Colonic mucosa (tissue), 4 donors: ENCODE measurements at places on chromosomes 11 and 22.

DNA sequence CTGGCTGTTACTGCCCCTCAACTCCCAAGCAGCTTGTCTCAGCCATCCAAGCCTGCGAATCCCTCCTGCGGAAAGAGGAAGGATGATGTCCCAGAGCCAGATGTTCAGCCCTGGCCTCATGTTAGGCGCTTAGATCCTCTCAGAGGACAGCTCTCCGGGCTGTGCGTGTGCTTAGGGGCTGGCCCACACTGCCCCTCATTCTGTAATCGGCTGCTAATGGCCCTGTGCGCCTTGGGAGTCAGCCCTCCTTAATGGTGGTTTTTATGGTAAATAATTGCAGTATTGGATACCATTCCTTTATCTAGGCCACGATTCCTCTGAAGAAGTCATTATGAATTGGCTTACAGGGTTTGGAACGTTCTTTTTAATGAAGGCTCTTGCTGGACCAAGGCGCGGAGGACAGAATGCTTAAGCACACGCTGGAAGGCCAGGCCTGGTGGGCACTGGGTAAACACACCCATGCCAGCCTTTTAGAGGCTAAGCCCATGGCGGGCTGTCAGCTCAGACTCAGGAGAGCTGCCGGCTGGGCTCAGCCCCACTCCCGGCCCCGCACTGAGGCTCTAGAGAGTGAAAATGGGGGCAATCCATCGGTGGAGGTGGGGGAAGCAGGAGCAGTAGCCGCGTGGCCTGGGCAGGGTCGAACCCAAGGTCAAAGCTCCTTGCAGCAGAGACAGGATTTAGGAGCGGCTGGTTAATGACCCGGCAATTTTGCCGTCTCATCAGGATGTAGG is 1157.5 kb downstream of the BRD1 start:
- DNase-seq: no peak

DNA sequence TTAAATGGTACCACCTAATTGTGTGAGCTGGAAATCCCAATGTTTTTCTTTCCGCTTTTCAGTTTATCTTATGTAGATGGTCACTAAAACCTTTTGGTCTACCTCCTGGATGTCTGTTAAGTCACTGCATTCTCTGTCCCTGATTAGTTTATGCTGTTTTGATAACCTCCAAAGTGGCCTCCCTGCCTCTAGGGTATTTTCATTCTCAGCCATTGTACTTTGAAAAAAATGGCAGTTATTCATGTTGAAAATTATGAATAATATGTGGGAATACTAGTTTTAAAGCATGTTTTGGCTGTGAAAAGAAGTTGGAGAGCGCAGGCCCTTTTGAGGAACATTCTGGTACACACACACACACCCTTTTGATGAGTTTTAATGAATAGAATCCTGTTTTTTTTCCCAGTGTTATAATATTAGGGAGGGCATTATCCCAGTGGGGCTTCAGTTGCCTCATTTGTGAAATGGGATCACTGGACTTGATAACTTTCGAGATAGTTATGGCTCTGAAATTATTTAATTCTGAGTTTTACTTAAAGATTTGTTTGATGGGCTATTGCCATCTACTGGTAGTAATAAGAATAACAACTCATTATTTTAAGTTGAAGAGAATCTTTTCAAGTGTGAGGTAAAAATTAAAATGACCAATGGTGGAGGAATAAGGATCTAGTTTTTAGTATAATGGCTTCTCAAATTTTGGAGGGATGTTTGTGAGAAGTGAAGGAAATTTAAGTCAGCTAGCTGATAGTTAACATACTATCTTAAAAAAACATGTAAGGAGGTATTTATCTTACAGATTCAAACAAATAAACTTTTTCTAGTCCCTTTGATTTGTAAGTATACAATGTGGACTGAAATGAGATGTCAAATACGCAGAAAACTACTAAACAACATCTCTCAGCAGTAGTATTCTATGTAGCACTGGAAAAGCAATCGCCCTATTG is 3.9 kb downstream of the FDX1 start:
- DNase-seq: no peak

DNA sequence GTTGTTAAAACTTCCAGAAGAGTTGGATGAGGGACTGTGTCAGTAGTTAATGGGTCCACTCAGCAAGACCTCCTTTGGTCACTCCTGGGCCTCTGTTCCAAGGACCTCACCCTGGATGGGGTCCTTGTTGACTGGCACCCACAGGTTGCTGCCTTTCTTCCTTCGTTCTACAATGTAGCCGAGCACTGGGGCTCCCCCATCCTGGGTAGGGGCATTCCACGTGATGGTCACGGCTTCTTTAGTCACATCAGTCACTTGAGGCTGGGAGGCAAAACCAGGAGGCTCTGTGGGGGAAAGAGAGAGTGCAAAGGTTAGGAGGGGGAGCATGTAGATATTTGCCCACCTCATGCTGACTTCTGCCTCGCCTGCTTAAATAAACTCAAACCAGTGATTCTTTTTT is 12.0 kb downstream of the TMEM86A start:
- no peak for DNase-seq

DNA sequence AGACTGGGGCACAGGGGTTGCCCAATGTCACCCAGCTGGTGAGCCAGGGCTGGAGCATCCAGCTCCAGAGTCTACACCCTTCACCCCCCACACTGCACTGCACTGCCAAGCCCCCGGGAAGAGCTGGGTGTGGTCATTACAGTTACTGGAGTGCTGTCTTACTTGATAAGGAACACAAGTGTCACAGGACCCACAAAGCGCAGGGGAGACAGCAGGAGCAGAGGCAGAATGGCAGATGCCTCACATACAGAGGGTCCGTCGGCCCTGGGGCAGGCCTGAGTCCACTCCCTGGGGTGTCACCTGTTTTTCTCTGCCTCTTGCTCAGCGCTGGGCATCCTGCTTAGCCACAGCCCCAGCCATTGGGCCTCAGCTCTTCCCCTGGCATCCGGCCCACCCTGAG is 7.7 kb downstream of the IL2RB start:
- no peak for DNase-seq

GRCh38 chr11:123194337-123195187 is 486 bp downstream of the CLMP start:
- DNase-seq: no peak

- DNase-seq: no peak
Observed at GRCh38 chr11:123408619-123409455, 21.2 kb upstream of the GRAMD1B start.
